NCI-H748 treated with DMSO at 0.1 percent for 48 hours (cell line): ENCODE measurements at places on chromosomes 7 and 10.

- DNase-seq, result no peak
These were observed 17.9 kb upstream of the PPA1 start for GRCh38 chr10:70250961-70251680.

GRCh38 chr7:54729107-54729506 is 29.9 kb downstream of the SEC61G start:
- DNase-seq, result no peak

GRCh38 chr10:73262105-73262730 is 9.8 kb upstream of the MRPS16 start:
- no peak for DNase-seq

DNA sequence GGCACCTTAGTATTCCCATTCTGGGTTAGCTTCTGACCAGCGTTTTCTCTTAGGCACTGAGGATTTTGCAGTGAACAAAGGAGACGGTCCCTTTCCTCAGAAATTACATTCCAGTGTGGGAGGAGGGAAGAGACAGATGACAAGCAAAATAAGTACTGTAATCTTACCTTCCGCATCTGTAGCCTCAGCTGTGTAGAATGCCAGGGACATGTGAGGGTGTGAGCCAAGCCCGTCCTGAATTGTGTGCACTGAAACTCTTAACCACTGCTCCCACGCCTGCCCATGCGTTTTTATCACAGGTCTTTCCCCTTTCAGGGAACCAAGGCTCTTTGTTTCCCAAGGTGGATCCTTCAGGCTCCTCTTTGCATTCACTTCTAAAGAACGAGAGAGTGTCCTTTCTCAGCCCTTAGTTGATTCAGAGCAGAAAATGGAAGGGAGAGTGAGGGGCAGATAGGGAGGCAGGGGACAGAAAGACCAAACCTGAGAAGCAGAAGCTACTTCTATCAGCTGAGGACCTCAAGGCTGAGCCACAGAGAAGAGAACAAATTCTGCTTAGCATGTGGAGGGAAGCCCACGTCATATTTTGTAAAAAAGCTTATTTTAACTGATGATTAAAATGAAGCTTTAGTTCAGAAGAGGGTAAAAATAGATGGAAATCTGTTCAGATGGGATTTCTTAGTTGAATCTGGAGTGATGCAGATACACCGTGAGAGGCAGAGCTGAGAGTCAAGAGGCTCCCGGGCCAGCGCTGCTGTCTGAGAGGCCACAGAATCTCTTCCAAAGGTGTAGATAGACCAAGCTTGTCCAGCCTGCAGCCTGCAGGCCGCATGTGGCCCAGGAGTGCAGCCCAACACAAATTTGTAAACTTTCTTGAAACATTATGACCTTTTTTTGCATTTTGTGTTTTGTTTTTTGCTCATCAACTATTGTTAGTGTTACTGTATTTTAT is 122.5 kb downstream of the CCNY start:
- DNase-seq, result no peak

- no peak for DNase-seq
These were observed 78.1 kb downstream of the CDK1 start for GRCh38 chr10:60856405-60856804.

- no peak for DNase-seq
These were observed 268.5 kb downstream of the ADARB2 start for GRCh38 chr10:1468811-1469210.

GRCh38 chr7:98956937-98957336 is 78.6 kb downstream of the TRRAP start:
- no peak for DNase-seq

DNA sequence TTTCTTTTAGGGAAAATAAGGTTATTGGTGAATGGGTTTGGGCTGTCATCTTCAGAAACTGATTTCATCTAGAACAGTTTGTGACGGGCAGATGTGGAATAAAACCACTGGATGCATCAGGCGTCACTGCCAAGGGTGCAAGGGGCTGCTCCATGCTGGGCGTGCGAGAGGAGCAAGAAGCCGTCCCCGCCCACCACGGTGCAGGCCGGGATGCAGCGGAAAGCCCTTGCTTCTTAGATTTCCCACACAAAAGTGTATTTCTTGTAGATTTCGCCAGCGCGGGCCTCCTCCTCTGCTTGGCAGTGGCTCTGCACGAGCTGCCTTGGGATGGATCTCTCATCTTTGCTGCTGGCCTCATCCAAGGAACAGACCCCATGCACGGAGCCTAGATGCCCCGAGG is 189.3 kb downstream of the CUX1 start:
- no peak for DNase-seq

DNA sequence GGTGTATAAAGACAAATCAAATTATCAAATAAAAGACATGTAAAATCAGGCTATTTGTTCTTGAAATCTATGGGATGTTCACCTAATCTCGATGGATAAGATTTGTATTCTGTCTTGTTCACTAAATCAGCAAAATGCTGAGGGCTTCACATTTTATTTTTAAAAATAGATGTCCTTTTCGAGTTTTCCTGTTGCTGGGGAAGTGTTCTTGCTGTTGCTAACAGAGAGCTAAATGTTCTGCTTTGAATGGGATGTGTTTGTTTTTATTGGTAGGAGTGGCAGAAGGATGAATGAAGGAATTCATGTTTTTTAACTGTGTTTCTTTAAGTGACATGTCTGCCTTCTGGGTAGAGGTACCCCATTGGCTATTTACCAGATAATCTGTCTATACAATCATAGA is 7.3 kb upstream of the SNX13 start:
- DNase-seq, result no peak

DNA sequence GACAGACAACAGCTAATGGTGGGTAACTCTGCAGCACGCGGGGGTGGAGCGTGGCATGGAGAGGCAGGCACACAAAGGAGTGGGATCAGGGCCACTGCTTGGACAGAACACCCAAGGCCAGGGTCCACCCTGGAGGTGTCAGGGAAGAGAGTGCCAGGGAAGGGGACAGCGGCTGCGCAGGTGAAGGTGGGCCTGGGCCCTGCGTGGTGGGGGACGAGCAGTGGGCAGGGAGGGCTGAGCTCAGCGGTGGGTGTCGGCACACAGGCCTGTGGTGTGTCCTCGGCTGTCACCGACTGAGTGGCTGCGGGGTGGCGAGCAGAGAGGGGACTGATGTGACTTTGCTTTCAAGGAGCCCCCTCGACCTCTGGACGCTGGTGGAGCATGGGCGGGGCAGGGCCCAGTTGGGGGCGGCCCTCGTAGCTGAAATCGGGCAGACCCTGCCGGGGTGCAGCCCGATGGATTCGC is 8.4 kb upstream of the SCART1 start:
- no peak for DNase-seq

DNA sequence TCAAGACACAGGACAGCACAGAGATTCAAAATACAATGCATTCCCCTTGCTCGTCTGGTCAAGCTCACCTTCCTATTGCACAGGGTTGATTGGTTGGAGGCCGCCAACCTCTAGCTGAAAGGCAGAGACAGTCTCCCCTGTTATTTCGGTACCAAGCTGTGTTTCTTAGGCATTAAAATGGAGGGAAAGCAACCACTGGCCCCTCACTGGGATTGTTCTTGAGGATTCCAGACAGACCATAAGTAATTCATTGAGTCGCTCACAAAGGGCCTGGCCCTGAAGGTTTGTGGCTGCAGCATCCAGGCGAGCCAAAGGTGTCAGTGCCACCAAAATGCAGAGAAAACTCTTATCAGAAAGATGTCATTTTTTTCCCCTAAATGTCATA is 81.2 kb downstream of the PARP12 start:
- DNase-seq, result no peak

- no peak for DNase-seq
These were observed 58.9 kb upstream of the LBX1 start for GRCh38 chr10:101287997-101288635.

DNA sequence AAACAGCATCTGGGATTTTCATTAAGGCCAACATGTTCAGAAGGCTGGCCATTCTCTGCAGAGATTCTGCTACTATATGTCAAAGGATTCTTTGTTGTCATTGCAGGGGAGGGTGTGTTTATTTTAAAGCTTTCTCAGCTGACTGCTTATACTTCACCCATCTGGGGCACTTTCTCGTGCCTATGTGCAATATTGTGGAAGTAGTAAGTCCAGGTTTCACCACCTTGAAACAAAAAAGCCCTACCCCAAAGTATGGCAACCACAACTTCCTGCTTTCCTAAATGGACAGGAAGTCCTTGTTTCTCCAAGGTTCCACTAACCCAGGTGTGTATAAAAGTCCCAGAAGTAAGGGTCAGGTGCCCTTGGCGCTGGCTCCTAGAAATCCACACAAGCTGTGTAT is 58.7 kb upstream of the COL1A2 start:
- no peak for DNase-seq

GRCh38 chr7:2199956-2200583 is 32.7 kb downstream of the MAD1L1 start:
- no peak for DNase-seq

DNA sequence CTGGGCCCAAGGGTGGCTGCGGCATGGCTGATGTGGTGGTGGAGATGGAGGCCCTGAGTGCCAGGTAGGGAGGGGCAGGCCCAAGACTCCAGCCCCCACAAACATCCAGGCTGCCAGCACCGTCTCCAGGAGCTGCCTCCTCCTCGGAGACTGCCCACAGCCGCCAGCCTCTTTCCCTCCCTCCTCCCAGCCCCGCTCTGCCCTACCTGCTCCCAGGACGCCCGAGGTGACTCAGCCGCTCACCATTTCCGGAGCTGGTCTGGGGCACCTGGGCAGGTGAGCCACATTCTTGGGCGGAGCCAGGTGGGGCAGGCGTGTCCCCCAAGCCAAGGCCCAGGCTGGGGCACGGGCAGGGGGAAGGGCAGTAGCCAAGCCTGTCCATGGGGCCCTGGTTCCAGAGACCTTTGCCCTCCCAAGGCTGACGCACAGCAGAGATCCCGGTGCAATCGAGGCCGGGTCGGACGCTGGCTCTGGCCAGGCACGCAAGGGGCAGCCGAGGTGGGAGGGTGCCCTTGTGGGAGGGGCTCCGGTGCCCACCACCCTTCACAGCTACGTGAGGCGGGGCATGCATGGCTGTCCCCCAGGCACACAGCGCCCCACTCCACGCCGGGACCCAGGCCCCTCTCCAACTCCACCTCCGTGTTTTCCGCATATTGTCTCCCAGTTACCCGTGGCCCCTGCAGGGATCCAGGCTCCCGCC is 8.8 kb downstream of the ADAP1 start:
- DNase-seq, result no peak

DNA sequence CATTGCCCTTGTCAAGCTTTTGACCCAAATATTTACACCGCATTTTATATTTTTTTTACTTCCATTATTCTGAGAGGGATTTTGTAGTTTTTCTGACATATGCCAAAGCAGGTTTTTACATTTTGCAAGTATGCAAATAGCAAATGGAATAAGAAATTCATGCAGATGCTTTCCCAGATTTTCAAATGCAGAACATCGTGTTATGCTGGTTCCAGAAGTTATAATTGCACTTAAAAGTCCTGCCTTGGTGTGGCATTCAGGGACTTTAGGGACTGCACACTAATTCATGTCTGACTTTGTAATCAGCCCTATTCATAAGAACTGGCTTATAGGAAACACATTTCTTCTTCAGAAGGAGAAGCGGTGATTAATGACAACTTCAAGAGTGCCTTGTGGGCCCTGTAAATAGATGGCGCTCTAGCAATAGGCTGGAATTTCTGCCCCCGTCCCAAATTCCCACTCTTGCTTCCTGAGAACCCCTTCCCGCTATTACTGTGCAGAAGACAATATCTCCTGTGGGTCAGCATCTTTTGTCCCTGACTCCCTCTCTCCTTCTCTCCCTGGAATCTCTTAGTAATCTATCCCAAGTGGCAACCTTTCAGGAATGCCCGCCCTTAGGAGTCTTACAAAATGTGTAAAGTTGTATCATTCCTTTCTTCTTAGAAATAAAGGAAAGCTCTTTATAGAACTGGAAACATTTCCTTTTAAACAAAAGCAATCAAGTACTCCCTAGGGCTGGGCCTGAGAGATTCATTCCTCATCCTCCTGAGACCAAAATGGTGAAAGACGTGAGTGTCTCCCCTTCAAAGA is 264.0 kb downstream of the INHBA start:
- DNase-seq, result no peak

GRCh38 chr7:22411977-22412693 is 55.2 kb upstream of the RAPGEF5 start:
- DNase-seq, result no peak
